Fibroblast of lung (primary cell): ENCODE measurements at places on chromosomes 16 and 17.
A peak's percentile ranks its signal among the peaks of the same experiment; 100 is the strongest.

DNA sequence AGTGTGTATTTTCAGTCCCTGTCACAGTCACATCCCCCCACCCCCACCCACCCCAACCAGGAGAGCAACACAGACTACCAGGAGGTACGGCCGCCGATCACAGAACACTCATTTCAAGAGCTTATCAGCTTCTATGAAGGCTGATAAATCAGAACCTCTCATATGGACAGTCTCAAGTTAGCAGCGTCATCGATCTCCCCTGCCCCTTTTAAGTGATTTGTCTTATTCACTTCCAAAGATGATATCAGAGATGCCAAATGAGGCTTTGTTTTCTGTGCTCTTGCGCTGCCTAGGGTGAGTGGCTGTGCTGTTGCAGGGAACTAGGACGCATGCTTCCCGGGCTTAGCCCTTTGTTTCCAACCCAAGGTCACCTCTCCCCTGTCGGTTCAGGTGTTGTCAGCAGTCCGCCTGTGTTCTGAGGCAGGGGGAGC, 26.8 kb upstream of the PMFBP1 start:
- DNase-seq: no peak

DNA sequence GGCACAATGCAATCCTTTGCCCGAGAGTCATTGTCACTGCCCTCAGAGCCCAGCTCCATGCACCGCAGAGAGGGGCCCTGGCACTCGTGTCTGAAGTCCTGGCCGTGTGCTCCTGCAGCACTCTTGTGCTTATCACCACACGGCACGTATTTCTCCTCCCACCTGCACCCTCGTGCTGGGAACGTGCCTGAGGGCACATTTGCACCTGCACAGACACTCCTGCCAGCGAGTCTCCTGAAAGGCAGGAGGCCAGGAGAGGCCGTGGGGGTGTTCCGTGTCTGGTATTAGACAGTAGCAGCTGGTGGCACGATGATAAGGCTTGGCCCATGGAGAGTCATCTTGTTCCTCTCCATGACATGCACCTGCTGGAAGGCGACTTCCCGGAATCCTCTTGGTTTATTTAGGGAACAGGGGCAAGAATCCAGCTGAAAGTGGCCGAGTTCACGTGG, 3.4 kb upstream of the ACSF3 start:
- no peak for DNase-seq

DNA sequence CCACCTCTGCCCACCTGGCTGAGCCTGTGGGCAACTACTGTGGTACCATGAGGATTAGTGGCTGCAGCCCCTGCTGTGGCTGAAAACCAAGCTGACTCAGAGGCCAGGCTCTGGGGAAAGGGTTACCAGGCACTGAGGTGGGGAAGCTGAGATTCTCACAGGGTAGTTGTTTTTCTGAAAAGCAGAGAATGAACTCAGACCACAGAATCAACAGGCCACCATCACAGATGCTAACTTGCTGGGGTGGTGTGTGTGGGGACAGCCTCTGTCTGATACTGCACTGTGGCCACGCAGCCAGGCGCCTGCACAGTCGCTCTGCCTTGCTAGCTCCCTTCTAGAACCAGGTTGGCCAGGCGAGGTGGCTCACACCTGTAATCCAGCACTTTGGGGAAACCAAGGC, 28.8 kb downstream of the NPLOC4 start:
- DNase-seq: peak; percentile 15

DNA sequence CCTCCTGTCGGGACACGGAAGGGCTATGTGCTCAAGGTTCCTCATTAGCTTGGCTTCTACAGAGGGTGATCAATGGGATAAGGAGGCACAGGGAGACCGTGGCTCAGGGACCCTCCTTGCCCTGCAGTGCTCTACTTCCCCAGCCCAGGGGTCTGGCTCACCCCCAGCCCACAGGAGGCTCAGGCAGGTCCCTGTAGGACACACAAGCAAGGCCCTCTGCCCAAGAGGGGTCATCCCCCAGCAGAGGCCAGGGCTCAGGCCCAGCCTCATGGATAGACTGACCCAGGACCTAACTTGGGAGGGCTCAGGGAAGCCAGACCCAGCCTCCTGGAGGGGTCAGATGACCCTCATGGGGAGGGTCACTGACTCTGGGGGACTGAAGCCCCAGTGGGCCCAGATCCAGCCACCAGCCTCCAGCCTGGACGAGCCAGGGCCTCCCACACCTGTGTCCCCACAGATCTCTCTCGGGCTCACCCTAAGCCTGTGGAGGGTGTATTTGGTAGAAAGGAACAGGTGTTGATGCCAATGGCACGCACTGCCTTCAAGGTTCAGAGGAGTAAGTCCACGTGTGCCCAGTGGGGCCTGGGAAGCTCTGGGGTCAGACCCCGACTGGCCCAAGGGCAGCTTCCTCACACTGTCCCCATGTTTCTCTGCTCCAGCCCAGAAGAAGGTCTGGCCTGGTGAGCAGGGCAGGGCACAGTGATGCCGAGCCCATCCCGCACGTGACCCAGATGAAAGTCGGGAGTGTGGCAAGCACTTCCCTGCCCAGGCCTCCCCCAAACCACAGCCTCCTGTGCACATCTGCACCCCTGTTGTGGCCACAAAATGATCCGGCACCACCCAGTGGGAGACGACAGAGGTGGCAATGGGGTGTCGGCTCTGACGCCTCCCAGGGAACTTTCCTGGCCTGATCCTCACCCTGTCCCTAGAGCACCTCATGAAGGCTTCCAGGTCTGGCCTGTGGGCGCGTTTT, 10.9 kb upstream of the KRTAP17-1 start:
- no peak for DNase-seq

DNA sequence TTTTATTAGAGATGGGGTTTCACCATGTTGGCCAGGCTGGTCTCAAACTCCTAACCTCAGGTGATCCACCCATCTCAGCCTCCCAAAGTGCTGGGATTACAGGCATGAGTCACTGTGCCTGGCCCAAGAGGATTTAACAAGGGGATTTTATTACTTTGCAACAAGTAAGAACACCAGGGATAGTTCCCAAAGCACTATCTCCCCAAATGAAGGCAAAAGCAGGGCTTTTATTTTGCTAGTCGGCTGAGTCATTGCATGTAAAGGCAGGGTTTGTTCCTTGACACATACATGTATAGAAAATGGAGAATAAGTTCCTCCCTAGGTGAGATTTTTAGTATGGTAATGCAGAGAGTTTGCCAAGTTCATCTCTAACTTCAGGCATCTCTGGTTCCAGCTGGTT, 24.0 kb downstream of the REXO5 start:
- DNase-seq: no peak

DNA sequence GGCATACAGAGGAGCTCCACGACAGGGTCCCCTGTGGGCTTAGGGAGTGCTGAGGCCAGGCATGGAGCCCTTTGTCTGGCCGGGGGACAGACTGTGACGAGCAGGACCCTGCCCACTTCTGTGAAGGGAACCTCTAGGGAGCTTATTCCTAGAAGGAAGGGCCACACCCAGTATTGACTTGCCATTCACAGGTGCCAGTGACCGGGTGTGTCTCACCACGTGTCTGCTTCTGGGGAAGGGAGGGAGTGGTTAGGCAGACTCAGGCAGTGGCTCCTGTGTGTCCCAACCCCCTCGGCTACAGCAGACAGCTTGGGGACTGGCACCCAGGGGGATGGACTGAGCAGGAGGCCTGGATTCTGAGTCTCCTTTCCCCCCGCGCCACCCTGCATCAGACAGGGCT, 57.2 kb downstream of the SOCS1 start:
- DNase-seq: no peak
